Stimulated activated CD8-positive, alpha-beta memory T cell treated with anti-CD3 and anti-CD28 coated beads, Interleukin-15, amount 100 ng/mL, for 48 hours (primary cell): ENCODE measurements at places on chromosomes 6 and 20.

- no peak for DNase-seq
Observed at GRCh38 chr6:159941286-159942113, 27.4 kb upstream of the IGF2R start.

DNA sequence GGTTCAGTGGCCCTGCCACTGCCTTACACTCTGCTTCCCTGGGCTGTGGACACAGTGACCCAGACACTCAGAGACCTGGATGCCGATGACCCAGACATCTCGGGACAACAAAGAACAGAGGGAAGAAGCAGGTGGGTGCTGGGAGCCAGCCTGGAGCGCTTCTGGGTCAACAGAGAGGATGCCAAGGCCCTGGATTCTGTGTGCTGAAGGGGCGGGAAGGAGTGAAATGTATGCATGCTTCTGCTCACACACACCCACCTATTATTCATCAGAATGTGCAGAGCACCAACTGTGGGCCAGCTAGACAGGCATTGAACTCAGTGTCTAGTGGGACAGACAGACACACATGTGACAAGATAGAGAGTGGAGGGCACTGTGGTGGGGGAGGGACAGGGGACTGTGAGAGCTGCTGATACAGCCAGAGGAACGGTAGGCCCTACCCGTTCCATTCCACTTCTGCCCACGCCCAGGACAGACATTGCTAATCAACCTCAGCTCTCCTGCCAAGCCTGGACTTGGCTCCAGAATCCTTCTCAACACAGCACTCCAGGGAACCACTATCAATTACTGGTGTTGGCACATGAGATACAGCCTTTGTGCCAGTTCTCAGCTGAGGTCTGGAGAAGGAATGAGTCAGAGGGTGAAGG, 20.2 kb downstream of the KCNK15 start:
- no peak for DNase-seq

- no peak for DNase-seq
Observed at GRCh38 chr20:1446536-1446935, 20.1 kb downstream of the NSFL1C start.

DNA sequence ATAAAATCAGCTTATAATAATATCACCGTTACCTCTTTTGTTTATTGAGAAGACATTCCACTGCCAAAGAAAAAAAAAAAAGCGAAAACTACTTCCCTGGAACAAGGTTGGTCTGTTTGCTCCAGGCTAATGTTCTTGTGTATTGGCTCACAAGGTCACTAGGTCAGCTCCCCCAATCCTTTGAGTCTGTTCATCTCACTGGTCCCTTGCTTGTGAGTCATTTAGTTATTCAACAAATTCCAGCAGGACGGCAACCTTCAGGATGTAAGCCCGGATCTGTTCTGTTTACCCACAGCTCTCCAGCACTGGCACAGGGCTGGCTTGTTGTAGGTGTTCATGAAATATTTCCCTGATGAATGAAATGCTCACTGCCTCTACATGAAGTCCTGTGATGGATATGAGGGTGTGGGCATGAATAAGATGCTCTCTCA, 3.3 kb downstream of the ARHGAP40 start:
- no peak for DNase-seq

DNA sequence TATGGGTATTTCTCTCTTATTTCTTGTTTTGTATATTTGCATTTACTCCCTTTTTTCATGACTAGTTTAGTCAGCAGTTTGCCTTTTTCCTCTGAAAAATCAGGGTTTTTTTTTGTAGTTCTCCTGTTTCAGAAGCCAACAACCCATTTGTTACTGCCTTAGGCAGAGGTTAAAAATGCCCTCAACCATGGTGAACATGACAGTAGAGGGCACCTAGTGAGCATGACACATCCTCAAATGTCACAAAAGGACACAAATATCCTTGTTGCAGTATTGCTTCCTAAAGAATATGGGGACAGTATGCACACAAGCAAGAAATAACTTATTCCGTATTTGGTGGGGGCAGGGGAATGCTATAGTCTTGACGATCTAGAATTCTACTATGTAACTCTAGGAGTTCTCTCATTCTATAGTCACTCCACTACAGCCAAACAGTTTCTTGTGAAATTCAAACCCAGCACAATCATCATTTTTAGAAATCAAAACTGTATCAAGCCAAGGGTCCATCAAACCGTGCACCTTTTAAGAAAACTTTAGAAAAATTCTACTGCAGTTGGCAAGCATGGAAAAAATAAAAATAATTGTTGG, 47.0 kb downstream of the GOPC start:
- no peak for DNase-seq

DNA sequence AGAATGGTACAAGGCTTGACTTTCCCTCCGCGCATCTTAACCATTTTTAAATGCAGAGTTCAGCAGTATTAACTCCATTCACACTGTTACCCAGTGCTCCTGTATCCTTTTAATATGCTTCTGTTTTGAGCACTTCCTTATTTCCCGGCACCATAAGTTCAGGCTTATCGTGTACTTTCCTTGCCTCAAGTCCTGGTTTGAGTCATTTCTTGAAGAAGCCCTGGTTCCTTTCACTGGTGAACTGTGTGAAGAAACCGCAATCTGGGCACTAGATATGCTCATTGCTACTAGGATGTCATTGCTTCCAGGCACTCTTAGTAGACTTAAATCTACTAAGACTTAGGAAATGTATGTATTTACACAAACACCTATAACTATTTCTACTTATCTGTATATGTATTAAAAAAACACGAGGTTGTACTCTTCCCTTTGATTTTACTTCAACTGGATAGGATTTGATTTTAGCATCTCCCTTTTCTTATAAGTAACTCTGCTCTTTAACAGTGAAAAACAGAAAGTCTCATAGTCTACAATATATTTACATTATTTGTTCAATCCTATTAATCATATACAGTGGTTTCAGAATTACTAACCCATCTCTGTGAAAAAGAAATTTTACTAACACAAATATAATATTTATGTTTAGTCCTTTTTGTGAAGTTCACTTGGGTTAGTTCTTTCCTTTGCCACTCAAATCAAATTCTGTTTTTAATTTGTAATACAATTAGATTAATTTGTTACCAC, 135.5 kb downstream of the CDKAL1 start:
- no peak for DNase-seq

DNA sequence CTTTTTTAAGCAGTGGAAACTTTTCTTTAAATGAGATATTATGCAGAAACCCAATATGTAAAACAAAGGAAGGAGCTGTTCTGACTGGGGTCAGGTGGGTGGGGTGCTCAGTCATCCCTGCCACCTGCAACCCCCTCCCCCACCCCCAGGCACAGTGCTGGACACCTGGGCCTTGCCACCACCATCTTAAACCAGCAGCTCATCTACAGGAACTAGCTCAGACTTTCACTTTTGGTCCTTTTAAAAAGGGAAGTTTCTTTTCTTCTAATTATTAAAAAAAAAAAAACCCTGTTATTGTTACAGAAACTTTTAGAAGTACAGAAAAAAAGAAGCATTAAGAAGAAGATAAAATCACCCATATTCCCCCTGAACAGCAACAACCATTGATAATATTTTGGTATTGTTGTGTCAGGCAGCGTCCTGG, 37.1 kb downstream of the PPP1R16B start:
- DNase-seq: peak; percentile 73

- no peak for DNase-seq
Observed at GRCh38 chr6:112651239-112651638, 304.1 kb downstream of the RFPL4B start.

DNA sequence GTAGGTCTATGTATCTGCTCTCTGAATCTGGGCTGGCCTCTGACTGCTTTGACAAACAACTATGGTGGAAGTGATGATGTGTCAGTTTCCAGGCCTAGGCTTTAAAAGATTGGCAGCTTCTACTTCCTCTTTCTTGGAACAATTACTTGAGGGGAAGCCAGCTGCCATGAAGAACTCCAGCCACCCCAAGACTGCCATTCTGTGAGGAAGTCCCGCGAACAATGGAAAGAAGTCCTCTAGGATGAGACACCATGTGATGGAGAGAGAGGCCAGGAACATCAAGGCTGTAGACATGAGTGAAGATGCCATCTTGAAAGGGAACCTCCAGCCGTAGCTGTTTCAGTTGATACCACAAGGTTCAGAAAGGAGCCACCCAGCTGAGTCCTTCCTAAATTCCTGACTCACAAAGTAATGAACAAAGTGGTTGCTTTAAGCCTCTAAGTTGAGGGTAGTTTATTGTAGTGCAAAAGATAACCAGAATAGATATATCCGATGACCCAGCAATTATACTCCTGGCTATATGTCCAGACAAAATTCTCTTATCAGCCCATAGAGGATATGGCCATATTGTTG, 15.3 kb upstream of the TCF15 start:
- no peak for DNase-seq

DNA sequence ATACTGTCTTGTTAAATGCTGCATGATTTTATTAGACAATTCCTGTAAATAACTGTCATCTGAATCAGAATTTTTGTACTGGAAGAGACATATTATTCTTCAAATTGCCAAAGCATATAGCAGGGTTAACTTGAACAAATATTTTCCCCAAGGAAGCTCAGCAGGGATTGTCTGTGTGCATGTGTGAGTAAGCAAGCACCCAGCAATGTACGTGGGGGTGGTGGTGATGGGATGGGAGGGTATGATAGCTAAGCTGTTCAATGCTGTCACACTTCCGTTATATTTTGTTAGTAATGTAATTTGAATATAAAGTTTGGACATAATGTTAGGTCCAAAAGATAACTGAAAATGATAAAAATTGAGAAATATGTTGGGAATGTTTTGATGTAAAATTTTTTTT, 118.1 kb downstream of the MYB start:
- no peak for DNase-seq

DNA sequence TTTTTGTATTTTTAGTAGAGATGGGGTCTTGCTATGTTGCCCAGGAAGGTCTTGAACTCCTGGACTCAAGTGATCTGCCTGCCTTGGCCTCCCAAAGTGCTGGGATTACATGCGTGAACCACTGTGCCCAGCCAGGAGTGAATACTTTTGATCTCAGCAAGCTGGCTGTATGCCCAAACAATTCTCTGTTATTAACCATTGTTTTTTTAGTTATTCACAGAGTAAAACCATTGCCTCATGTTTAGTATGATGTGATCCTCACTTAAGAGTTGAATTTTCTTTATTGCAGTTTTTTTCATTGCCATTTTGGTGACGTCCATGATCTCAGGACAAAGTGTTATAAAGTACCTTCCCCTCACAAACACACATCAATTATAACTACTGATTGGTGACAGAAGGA, 14.8 kb downstream of the C6orf141 start:
- DNase-seq: no peak

- peak; percentile 42 for DNase-seq
Observed at GRCh38 chr20:64077876-64078551, 1.3 kb downstream of the RGS19 start.

DNA sequence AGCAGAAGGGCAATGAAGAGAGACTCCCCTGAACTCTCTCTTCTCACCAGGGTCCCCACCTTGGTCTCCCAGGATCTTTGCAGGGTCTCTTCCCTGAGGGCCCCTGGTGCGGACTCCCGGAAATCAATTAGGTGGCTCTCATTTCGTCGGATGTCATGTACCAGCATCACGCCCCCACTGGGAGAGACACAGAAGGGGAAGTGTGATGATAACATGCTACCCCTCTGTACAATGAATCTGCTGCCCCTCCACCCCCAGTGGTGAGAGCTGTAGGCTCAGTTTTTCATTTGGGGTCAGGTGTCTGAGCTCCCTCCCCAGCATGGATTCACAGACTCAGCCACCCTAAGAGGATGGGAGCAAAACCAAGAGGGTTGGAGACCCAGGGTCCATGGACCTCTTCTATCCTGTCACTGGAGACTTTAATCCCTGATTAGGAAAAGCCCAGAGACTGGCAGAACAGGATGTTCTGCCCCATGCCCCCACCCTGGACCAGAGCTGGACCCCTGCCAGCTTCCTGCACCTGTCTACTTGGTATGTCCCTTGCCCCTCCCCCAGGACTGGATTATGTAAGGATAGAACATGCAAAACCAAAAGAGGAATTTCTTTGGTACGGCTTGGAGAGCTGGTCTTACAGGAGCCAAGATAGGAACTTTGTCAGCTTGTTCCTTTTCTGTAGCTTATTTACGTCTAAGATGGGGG, 11.1 kb downstream of the GGT7 start:
- no peak for DNase-seq

GRCh38 chr20:32680544-32681174, 6.9 kb upstream of the C20orf203 start:
- DNase-seq: no peak

- no peak for DNase-seq
Observed at GRCh38 chr6:26089272-26089671, 2.0 kb downstream of the HFE start.

DNA sequence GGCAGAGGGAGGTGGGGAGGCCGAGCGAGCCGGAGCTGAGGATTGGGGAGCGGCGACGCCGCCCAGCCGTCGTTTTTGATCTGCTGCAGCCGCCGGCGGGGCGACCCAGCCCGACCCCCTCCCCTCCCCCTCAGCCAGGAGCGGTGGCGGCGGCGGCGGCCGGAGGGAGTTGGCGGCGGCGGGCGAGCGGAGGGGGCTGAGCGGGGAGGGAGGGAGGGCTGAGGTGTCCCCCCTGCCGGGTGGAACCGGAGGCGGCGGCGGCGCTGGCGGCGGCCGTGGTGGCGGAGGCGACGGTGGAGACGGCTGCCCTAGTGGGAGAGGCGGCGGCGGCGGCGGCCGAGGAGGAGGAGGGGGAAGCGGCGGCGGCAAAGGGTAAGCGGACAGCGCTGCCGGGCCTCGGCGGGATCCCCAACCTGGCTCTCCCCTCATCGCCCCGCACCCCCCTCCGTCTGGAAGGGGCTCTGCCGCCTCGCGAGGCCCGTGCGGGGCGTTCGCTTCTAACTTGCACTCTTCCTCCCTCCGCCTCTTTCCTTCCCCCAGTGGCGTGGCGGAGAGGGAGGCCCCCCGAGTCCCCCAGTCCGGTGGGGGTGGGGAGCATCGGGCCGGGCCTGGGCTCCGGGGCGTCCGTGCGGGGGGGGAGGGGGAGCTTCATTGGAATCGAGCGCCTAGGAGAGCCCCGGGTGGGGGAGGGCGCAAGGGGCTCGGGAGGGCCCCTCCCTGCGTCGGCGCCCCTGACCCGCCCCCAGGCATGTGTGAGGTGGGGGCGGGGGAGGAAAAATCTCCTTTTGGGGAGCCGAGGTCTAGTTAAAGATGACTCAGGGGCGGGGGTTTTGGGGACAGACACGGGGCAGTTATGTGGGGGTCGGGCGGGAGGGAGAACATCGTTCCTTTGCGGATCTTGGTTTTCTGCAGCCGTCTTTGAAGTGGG, at the start of gene TAB2:
Gene TAB2, plus strand, starts transcription at position 69 of the 928 bp plus-strand sequence. CDS start 52,286 bp downstream, outside the sequence.
- DNase-seq: peak; percentile 74

GRCh38 chr6:45791211-45792168, 224.2 kb downstream of the CLIC5 start:
- no peak for DNase-seq

- DNase-seq: no peak
Observed at GRCh38 chr6:163626073-163626867, 211.8 kb downstream of the QKI start.

- no peak for DNase-seq
Observed at GRCh38 chr6:83708970-83709747, at the start of gene SNAP91. Gene SNAP91 (minus strand): TSS chr6:83709101. CDS start chr6:83707927, 1,174 bp downstream.

GRCh38 chr6:26550250-26550993, 12.3 kb downstream of the HMGN4 start:
- DNase-seq: peak; percentile 39
